Esophagus muscularis mucosa (tissue), 4 donors: ENCODE measurements at places on chromosomes 16 and 17. TPM values are rescaled to one million over a fixed set of nuclear protein-coding genes. Genes with fewer than 3 reads are reported as not detected.

DNA sequence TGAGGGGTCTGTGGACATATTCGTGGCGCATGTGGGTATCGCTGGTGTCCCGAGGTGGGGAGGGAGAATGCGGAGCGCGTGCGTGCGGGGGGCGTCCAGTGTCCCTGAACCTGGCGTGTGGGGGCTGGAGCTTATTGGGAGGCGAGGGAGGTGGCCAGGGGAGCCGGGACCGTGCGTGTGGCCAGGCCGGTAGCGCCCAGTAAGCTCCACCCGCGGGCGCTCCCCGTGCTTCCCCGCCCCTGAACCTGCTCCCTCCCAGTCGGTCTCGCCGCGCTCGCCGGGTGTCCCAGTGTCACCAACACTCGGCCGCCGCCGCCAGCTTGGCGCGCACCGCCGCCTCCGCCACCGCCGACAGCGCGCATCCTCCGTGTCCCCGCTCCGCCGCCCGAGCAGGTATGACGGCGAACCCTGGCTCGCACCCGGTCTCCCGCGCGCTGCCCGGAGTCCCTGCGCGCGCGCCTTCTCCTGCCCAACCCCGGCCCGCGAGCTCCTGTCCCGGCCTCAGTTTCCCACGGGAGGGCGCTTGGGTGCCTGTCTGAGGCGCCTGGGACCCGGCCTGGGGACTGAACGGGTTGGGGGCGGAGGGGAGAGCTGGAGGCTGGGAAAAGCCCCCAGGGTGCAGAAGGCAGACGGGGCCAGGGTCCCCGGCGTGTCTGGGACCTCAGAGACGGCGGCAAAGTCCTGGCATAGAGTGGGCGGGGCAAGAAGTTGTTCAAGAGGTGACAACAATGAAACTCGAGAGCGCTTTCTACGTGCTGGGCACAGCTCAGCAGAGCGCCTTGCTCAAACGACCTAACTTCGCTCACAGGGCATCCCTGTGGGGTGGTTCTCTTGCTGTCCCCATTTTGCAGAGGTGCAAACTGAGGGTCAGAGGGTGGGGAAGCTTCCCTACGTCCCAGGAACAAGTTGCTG lies at the start of gene SCNN1B:
Gene SCNN1B, plus strand, starts transcription at position 258 of the 912 bp plus-strand sequence. CDS start 46,298 bp downstream, outside the sequence.
- peaks cover 10% of the 10 kb centered on the region for H3K27me3 ChIP-seq
- peaks cover 9% of the 10 kb centered on the region for H3K4me1 ChIP-seq
- peak within 1 kb of the TSS; percentile 39 for H3K4me3 ChIP-seq
- DNase-seq, result no peak

GRCh38 chr17:76243826-76244679 lies 3.8 kb upstream of the RNF157 start:
- H3K4me1 ChIP-seq, result peaks cover 24% of the 10 kb centered on the region
- no peak for DNase-seq
- peaks cover 12% of the 10 kb centered on the region for H3K27me3 ChIP-seq
- no peak overlapping the region for H3K27ac ChIP-seq
- H3K36me3 ChIP-seq, result no peaks in the 10 kb centered on the region
- no peak overlapping the region for H3K4me3 ChIP-seq

DNA sequence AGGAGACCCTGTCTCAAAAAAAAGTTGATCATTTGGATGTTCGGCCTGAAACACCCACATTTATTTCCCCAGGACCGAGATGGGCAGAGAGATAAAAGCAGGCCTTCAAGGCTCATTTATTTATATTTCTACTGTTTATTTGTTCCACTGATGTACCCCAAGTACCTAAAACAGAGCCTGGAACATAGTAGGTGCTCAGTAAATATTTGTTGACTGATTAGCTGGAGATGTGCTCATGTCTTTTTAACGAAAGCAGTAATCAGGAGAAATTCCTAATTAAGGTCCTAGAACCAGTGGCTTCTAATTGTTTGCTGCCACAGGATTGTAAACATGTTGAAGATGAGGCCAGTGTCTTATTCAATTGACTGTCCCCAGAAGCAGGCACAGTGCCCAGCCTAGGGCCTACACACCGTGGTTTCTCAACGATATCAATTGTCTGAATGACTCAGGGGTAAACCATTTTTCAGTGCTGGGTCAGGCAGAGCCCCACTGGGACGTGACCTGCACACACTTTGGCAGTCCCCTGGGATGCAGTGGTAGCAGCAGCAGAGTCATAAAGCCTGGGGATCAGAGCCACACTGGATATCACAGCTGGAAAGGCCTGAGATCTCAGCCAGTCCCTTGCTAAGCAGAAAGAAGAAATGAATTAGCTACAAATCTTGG lies 34.8 kb downstream of the SOST start:
- peaks cover 9% of the 10 kb centered on the region for H3K4me1 ChIP-seq
- H3K27ac ChIP-seq, result no peak overlapping the region
- no peaks in the 10 kb centered on the region for H3K36me3 ChIP-seq
- no peak overlapping the region for H3K4me3 ChIP-seq

- DNase-seq, result peak; percentile 83
- H3K36me3 ChIP-seq, result no peaks in the 10 kb centered on the region
- H3K27ac ChIP-seq, result no peak overlapping the region
- no peaks in the 10 kb centered on the region for H3K4me1 ChIP-seq
- no peak overlapping the region for H3K4me3 ChIP-seq
Measured at GRCh38 chr17:61443475-61443882, 8.7 kb upstream of the TBX4 start.

GRCh38 chr17:13788385-13788784 lies 186.7 kb upstream of the HS3ST3A1 start:
- H3K4me1 ChIP-seq, result no peaks in the 10 kb centered on the region
- H3K36me3 ChIP-seq, result no peaks in the 10 kb centered on the region
- DNase-seq, result no peak
- no peak overlapping the region for H3K27ac ChIP-seq
- no peaks in the 10 kb centered on the region for H3K27me3 ChIP-seq

DNA sequence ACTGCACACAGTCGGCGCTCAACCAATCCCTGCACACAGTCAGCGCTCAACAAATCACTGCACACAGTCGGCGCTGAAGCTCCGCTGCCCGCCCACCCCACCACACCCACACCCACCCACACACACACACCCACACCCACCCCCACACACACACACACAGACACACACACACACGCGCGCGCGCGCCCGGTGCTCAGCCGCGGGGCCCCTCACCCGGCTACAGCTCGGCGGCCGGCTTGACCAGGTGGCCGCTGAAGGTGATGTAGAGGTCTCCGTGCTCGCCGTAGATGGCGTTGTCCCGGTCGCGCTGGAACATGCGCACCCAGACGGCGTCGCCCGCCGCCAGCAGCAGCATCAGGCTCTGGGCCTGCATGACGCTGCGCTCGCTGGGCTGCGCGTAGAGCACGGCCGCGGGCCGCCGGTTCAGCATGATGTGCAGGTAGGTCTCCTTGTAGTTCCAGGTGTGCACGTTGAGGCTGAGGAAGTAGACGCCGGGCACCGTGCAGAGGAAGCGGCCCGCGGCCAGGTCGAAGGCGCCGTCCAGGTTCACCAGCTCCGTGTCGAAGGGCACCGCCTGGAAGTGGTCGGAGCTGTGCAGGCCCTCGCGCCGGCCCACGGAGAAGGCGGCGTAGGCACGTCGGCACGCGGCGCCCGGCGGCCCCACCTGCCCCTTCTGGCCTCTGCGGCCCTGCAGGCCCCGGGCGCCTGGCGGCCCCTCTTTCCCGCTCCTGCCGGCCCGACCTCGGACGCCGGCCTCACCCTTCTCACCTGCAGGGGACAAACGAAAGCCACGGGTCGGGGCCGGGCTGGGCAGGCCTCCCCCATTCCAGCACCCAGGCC lies 2.5 kb downstream of the C1QTNF8 start:
- no peak overlapping the region for H3K27ac ChIP-seq
- DNase-seq, result no peak
- H3K4me3 ChIP-seq, result no peak overlapping the region
- no peaks in the 10 kb centered on the region for H3K36me3 ChIP-seq

DNA sequence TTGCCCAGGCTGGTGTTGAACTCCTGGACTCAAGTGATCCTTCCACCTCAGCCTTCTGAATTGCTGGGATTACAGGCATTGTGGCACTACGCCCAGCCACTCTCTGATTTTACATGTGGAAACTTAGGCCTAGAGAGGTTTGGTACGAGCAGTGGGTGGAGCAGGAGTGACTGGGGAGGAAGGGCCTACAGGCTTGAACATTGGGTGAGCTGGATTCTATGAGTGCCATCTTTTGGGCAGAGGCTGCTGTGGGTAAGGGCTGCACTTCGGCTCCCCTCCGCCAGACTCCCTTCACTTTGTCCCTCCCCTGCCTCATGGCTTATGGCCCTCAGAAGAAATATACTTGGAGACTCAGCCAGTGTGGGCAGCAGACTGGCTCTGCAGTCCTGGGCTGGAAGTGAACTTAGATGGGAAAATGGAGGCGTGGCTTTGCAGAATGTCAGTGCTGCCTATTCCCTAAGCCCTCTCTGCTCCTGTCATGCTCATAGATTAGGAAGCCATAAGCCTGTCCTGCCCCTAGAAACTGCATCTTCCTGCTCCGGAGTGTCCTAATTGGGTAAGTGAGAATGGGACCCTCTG lies 9.5 kb upstream of the MRC2 start:
- H3K4me3 ChIP-seq, result no peak overlapping the region
- no peak overlapping the region for H3K27ac ChIP-seq
- no peak for DNase-seq
- H3K27me3 ChIP-seq, result no peaks in the 10 kb centered on the region

- H3K27me3 ChIP-seq, result no peaks in the 10 kb centered on the region
- no peak overlapping the region for H3K27ac ChIP-seq
- H3K4me3 ChIP-seq, result no peak overlapping the region
- no peaks in the 10 kb centered on the region for H3K36me3 ChIP-seq
- no peaks in the 10 kb centered on the region for H3K4me1 ChIP-seq
Measured at GRCh38 chr17:60766778-60767190, 89.1 kb downstream of the BCAS3 start.

DNA sequence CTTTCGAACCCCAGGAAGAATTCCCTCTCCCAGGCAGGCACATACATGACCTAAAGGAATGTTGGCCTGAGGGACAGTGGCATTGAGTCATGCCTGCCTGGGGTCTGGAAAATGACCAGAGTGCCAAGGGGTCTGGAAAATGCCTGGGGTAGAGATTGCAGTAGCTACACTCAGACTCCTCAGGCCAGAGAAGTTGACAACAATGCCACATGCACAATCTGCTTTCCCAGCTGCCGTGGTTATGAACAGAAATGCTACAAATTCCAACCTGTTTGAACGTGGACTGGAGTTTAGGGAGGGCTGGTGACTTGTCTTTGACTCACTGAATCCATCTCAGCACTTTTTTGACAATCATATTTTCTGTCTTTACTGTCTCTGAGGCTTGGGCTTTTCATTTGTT lies 250.0 kb downstream of the ABCC12 start:
- no peak overlapping the region for H3K27ac ChIP-seq
- no peaks in the 10 kb centered on the region for H3K4me1 ChIP-seq
- no peak overlapping the region for H3K4me3 ChIP-seq
- H3K36me3 ChIP-seq, result no peaks in the 10 kb centered on the region
- no peak for DNase-seq

DNA sequence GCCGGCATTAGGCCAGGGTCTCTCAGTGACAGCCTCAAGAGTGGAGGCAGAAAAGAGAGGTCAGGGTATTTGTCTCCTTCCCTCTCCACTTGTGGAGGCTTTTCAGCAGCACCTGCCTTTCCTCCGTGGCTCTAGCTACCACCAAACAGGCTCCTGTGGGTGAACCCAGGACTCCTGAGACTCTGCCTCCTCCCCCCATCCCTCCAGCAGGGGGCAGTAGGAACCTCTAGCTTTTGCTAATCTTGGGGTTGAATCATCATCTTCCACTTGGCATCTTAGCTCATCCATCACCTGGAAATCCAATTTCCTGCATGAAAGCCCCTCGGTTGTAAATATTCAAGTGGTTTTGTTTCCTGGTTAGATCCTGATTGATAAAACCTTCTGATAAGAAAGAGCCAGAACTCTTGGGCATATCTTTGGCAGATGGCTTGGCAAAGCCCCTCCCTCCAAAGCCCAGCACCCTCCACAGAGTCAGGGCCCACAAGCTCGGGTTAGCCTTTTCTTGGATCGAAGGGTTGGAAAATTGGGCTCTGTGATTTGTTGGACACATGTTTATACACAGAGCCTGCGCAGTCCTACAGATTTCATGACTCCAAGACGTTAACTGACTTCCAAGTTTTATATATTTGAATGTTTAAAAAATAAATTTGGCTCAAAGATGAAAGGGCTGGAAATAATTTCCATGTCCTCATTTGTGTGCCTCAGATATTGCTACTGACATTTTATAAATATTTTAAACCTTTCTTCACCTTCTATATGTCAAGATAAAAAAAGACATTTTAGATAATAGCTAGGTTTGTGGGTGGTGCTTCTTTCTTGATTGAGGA lies 322.1 kb downstream of the MAP2K4 start:
- no peak for DNase-seq
- H3K27ac ChIP-seq, result no peak overlapping the region
- H3K4me3 ChIP-seq, result no peak overlapping the region
- peaks cover 6% of the 10 kb centered on the region for H3K4me1 ChIP-seq
- H3K36me3 ChIP-seq, result no peaks in the 10 kb centered on the region

Gene MT1F
- total RNA-seq, result 7.1 TPM

Gene SPATA22
- total RNA-seq, result not detected

Gene HIC1
- total RNA-seq, result 48.6 TPM
